SJCRH30 (cell line): ENCODE measurements at places on chromosomes 6 and 20. TPM values are rescaled to one million over a fixed set of nuclear protein-coding genes. Genes with fewer than 3 reads are reported as not detected.
A peak's percentile ranks its signal among the peaks of the same experiment; 100 is the strongest.

The ABHD16B gene
- total RNA-seq = not detected in 2 replicates

The C2 gene
- 1.2 and 1.5 TPM in 2 replicates for total RNA-seq

- H3K36me3 ChIP-seq = no peaks in the 10 kb centered on the region
- no peak overlapping the region for H3K27ac ChIP-seq
- H3K4me3 ChIP-seq = no peak overlapping the region
- peak; percentile 13 for DNase-seq
- H3K4me1 ChIP-seq = no peaks in the 10 kb centered on the region
These were observed 62.4 kb downstream of the PTCHD4 start for GRCh38 chr6:48048451-48049146.

DNA sequence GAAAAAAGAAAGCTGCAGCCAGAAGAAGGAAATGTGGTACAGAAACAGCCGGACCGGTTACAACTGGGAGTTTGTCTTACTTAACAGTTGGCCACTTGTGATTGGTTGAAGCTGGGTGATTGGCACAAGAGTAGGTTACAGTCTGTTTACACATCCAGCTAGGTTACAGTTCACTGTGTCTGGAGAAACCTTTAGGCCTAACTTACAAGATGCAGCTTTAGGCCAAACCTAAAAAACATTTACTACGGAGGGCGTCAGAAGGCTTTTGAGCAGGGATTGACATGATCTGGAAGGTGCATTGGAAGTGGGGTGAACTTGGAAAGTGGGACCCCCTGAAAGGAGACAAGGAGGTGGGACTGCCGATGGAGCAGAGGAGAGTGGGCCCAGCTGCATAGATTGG is 122.3 kb downstream of the BANF2 start:
- H3K27me3 ChIP-seq = peaks cover 11% of the 10 kb centered on the region; the same call in 1 of the 2 replicates
- H3K36me3 ChIP-seq = no peaks in the 10 kb centered on the region
- no peak overlapping the region for H3K4me3 ChIP-seq
- H3K4me1 ChIP-seq = no peaks in the 10 kb centered on the region
- no peak overlapping the region for H3K27ac ChIP-seq

DNA sequence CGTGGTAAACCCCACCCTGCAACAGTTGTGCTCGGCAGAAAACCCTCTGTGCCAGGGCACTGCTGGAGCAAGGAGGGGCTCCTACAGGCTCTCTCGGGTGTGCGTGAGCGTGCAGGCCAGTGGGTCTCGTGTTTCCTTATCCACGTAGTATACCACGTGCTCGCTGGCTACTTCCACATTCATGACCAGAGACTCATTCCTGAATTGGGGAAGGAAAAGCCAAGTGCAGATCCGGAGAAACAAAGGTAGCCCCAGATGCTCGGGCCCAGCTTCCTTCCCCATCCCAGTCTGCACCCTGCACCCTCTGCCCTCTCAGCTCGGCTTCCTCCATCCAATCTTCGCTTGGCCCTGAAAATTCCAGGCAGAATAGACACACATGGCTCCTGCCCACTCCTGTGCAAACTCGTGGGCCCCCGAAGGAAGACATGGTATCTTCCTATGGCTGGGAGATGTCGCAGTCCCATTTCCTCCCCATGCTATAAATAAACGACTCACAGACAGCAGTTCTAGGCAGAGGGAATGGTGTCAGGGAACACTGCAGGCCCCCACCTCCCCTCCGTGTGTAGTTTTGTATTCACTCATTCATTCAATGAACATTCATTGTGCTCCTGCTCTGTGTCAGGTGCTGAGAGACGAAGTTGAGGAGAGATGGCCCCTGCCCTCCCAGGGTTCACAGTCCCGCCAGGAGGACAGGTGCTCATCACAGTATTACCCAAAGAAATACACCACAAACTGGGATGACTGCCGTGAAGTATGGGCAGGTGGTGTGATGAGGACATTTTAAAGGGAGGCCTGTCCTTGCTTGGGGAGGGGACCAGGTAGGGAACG is 29.6 kb downstream of the NPEPL1 start:
- H3K36me3 ChIP-seq = no peaks in the 10 kb centered on the region
- H3K4me3 ChIP-seq = no peak overlapping the region
- H3K27me3 ChIP-seq = no peaks in the 10 kb centered on the region; the same call in 1 of the 2 replicates
- H3K27ac ChIP-seq = no peak overlapping the region
- H3K4me1 ChIP-seq = peaks cover 4% of the 10 kb centered on the region

The LHFPL5 gene
- total RNA-seq = 0.08 and 0.10 TPM in 2 replicates

- no peak within 1 kb of the TSS for H3K27ac ChIP-seq
- H3K4me1 ChIP-seq = no peaks in the 10 kb centered on the region
- H3K27me3 ChIP-seq = no peaks in the 10 kb centered on the region
- H3K36me3 ChIP-seq = no peaks in the 10 kb centered on the region
- no peak within 1 kb of the TSS for H3K4me3 ChIP-seq
These were observed at the start of gene FOXQ1 for GRCh38 chr6:1311400-1312202. Gene FOXQ1 (plus strand): TSS chr6:1312098. CDS start chr6:1312705, 607 bp downstream.

- H3K27me3 ChIP-seq = no peaks in the 10 kb centered on the region
- H3K36me3 ChIP-seq = peaks cover 7% of the 10 kb centered on the region
- peak overlapping the region; percentile 100 for H3K4me3 ChIP-seq
- no peak for DNase-seq
These were observed 1.5 kb upstream of the PHIP start for GRCh38 chr6:79079561-79080041.

GRCh38 chr20:50133041-50133440 is 20.1 kb upstream of the UBE2V1 start:
- no peak for DNase-seq
- peaks cover 67% of the 10 kb centered on the region for H3K36me3 ChIP-seq
- H3K27me3 ChIP-seq = no peaks in the 10 kb centered on the region
- no peak overlapping the region for H3K27ac ChIP-seq
- H3K4me3 ChIP-seq = no peak overlapping the region

- H3K4me3 ChIP-seq = no peak overlapping the region
- H3K27ac ChIP-seq = no peak overlapping the region
- H3K4me1 ChIP-seq = peaks cover 8% of the 10 kb centered on the region
These were observed 19.9 kb downstream of the CAP2 start for GRCh38 chr6:17413313-17413750.

DNA sequence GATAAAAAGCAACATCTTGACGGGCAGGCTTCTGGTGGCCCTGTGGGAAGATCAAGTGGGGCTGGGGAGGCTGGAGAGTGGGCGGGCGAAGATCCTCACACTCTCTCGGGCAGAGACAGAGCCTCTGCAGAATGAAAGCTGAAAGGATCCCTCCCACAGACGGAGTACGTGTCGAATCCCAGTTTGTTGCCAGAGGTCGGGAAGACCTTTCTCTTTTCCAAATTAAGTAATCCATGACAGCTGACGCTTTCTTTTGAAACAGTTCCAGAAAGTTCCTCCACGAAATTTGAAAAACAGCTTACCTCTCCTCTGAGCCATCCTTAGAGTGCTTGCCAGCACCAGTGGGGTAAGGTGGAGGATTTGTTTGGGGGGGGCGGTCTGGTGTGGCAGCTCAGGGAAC is 155.6 kb upstream of the SMLR1 start:
- no peaks in the 10 kb centered on the region for H3K27me3 ChIP-seq
- H3K4me3 ChIP-seq = no peak overlapping the region
- no peaks in the 10 kb centered on the region for H3K36me3 ChIP-seq
- peaks cover 31% of the 10 kb centered on the region for H3K4me1 ChIP-seq
- H3K27ac ChIP-seq = no peak overlapping the region

GRCh38 chr20:49619113-49620048 is 51.4 kb upstream of the PTGIS start:
- H3K27ac ChIP-seq = no peak overlapping the region
- no peak overlapping the region for H3K4me3 ChIP-seq
- H3K4me1 ChIP-seq = peaks cover 4% of the 10 kb centered on the region

The STMND1 gene
- not detected in 2 replicates for total RNA-seq

The RIPPLY2 gene
- 0.06 and 0.15 TPM in 2 replicates for total RNA-seq
